Ascending aorta (tissue), 2 donors: ENCODE measurements at places on chromosomes 1 and 21.

- no peak for DNase-seq
Observed at GRCh38 chr1:156693848-156694689, 11.3 kb downstream of the CRABP2 start.

GRCh38 chr21:39319251-39319756 lies 5.9 kb upstream of the BRWD1 start:
- DNase-seq, result no peak

DNA sequence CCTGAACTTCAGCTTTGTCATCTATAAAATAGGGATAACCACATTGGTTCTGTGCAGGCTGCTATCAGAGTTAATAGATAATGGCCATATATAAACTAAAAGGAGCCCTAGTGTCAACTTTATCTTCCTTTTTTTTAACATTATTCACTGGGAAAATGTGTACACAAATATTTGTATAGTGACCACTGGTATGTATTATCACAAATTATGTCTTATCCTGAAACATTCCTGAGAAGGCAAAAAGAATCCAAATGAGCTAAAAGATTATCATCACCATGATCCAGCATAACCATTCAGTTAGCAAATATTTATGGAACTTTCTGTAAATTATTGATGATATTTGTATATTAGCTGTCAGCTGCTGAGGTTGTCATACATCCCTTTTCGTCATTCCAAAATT lies 16.6 kb downstream of the ANGPTL3 start:
- no peak for DNase-seq

DNA sequence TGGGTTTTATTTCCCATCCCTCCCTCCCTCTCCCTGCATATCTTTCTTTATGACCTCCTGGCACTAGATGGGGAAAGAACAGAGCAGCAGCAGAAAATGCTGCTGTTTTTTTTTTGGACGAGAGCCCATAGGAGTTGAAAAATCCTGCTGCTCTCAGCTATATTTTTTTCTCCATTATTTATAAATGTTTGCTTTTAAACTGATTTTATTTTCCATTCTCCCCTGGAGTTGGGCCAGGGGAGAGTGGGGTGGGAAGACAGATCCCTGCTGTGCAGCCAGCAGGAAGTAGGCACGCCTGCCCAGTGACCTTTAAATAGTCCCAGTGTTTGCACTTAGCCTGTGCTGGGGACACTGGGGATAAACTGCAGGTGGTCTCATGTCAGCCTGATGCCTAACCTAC lies 17.4 kb downstream of the SFT2D2 start:
- no peak for DNase-seq
